DMS53 (cell line): ENCODE measurements at places on chromosomes 4 and X.

- no peak for DNase-seq
Measured at GRCh38 chr4:92382128-92382527, 78.4 kb downstream of the GRID2 start.

DNA sequence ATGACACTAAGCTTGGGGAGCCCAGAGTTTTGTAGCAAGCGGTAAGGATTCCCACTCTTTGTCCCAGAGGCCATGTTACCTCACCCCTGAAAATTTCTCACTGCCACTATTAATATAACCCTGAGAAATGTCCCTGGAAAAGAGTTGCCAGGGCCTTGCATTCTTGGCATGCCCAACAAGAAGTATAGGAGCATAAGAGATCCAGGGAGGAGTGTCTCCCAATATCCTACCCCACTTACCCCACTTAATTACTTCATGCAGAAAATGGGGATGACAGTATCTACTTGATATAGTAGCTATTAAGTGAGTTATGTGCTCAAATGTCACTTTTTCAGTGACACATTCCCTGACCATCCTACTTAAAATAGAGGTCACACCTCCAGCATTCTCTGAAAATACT lies 120.5 kb upstream of the C1GALT1C1 start:
- no peak for DNase-seq

- no peak for DNase-seq
Measured at GRCh38 chr4:171985129-171985528, 171.9 kb downstream of the GALNTL6 start.

DNA sequence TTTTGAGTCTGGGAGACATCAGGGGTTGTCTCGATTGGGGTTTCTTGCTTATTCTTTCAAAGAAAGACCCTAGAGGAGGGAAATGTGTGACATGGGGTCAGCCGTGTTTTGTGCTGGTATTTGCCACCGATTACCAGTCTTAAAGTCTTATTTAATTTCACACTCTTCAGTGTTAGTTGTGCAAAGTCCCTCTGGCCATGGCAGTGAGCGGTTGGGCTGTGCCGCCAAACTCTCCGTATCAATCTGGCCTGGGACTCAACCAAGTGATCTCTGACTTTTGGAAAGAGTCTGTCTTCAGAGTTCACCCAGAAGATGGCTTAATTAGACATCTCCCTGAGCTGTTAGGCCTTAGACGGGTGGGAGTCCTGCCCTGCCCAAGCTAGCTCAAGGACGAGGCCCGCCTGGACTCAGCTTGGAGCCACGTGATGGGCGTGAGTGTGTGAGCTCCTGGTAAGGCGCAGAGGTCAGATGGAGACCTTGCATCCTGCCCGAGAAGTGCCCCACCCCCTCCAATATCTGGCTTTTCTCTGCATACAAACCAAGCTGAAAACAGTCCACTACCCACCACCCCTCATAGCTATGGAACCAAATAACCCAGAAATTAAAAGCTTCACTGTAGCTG lies 3.8 kb upstream of the PITX2 start:
- DNase-seq = no peak

- DNase-seq = peak; percentile 31
Measured at GRCh38 chr4:73701116-73701515, 39.3 kb upstream of the CXCL8 start.

GRCh38 chrX:82466994-82467393 lies 1041.1 kb upstream of the POU3F4 start:
- no peak for DNase-seq

DNA sequence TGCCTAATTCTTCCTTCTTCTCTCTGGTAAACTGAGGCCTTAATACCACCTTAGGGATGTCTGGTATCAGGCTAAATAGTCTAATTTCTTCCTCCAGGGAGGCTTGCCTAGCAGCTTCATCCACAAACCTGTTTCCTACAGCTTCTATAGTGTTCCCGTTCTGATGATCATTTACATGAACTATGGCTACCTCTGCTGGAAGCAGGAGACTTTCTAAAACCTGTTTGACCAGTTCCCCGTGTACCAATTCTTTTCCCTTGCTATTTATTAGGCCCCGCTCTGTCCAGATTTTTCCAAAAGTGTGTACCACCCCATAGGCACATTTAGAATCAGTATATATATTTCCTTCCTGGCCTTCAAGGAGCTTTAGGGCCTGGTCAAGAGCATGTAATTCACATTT lies 5.8 kb upstream of the USP38 start:
- peak; percentile 84 for DNase-seq

- no peak for DNase-seq
Measured at GRCh38 chr4:67897686-67898085, 13.9 kb upstream of the TMPRSS11D start.
